ENCODE measurements at places on chromosomes 7 and 10.

GRCh38 chr10:117654105-117654504 lies 111.6 kb downstream of the EMX2 start:
- no peak for DNase-seq

GRCh38 chr10:58384544-58384998 lies 639 bp upstream of the TFAM start:
- DNase-seq, result no peak

DNA sequence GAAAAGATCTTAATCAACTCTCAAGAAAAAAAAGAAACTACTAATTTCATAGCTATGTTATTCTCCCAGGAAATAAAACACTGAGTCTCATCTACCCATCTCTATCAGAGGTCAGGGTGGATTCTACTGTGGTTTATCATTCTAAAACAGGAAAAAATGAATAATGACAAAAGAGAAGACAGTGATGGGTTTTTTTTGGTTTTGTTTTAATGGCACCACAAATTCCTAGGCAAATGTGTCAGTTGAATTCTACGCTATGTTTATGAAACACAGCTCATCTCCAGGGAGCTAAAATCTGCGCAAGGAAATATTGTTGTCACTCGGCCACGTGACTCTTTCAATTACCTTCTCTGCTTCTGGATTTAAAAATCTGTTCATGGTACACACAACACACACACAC lies 393.4 kb upstream of the SORCS1 start:
- DNase-seq, result no peak

DNA sequence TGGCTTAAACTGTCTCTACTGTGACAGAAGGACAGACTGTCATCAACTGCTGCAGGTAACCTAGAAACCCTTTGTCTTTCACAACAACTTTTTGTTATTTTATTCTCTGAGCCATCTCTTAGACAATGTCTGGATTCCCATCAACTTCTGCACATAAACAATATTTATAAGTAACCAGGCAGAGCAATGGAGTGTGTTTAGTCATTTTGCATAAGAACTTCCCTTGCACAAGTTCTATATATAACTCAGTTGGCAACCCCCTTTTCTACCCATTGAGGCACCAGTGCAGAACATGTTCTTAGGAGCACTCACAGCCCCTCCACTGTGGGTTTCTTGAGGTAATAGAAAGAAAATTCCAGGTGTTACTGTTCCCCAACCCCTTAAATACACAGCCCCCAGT lies 65.0 kb upstream of the IL6 start:
- no peak for DNase-seq

- no peak for DNase-seq
Observed at GRCh38 chr10:102765336-102765735, 21.6 kb downstream of the WBP1L start.

- no peak for DNase-seq
Observed at GRCh38 chr10:130337305-130337640, 201.1 kb downstream of the GLRX3 start.

- no peak for DNase-seq
Observed at GRCh38 chr10:44774676-44775401, 136.3 kb upstream of the TMEM72 start.

GRCh38 chr10:34102237-34102673 lies 712.8 kb downstream of the PARD3 start:
- DNase-seq, result no peak

GRCh38 chr7:98177553-98177952 lies 33.7 kb upstream of the BHLHA15 start:
- no peak for DNase-seq

DNA sequence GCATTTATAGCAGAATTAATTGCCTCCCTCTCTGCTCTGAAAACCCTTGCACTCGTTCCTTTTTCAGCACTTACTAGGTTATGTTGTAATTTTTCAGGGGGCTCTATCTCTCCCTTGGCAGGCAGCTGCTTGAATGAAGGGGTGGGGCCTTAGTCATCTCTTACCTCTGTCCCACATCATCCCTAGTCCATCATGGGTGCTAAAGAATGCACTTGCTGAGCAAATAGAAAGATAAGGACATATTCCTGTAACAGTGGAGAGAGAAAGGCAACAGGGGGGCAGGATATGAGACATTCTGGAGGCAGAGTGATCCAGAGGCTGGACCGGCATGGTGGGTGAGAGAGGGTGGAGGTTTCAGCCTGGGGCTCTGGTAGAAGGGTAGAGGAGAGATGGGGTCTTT lies 60.0 kb downstream of the MINDY4 start:
- DNase-seq, result no peak

- no peak for DNase-seq
Observed at GRCh38 chr7:93359520-93360198, 127.5 kb downstream of the VPS50 start.

- no peak for DNase-seq
Observed at GRCh38 chr7:90574820-90575187, 21.3 kb upstream of the CDK14 start.

GRCh38 chr7:96026611-96027010 lies 254.3 kb downstream of the DYNC1I1 start:
- no peak for DNase-seq

GRCh38 chr7:20783700-20784387 lies 2.8 kb downstream of the SP8 start:
- no peak for DNase-seq

DNA sequence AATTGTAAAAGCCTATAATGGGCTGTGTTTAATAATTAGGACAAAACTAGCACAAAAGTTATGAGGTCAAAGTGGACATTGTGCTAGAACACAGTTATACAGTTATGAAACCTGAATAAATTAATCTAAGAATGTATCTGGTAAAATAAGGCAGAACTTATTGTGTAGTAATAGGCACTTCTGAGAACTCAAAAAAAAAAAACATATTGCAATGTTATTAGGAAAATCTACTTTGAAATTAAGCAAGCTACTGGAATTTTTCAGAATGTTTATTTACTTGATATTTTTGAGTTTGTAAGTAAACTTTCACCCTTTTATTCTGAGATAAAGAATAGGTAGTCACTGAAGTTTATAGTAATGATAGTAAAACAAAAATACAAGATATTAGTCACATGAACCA lies 135.8 kb upstream of the ABCB5 start:
- DNase-seq, result no peak

DNA sequence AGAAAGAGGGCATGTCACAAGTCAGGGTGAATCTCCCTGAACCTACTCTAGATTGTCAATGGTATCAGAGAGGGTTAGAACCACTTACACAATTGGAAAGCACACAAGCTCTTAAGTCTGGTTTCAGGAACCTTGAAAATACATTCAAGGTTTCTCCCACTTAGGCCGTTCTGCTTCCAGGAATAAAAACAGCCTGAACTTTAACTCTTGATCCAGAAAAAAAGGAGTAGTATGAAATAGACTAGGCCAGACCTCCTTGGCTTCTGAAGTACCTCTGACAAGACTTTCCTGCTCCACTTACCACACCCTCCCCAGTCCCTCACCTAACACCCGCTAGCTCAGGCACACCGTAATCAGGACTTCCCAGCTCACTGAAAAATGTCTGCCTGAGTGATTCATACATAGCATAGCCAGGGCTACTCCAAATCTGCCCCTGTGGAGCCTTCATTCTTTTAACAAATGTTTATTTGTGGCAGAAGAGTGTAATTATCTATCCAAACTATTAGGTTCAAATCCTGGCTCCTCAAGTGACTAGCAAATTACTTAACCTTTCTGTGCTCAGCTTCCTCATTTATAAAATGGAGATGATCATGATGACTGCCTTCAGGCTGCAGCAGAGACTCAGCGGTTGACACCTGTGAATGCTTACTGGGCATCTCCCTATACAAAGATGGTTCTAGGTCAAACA lies 30.3 kb upstream of the IL6 start:
- peak; percentile 6 for DNase-seq

- DNase-seq, result no peak
Observed at GRCh38 chr7:3730276-3730675, 429.2 kb downstream of the SDK1 start.

DNA sequence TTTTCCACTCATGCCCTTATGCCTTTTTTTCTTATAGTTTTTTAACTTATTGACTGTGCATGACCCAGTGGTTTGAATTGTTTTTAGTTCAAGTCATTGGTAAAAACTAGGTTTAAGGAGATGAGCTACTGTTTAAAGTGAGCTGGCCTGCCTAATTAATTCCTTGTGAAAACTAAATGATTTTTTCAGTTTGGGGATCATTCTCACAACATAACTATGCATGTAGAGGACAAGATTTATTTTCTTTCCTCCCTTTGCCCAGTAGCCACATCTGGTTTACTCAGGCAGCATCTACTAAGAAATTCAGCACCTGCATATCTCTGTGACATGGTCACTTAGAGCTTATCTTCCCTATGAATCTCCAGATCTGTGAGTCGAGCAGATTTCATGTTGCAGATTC lies 1.7 kb downstream of the ADO start:
- no peak for DNase-seq

- DNase-seq, result no peak
Observed at GRCh38 chr10:44126291-44126717, 258.6 kb downstream of the CXCL12 start.

DNA sequence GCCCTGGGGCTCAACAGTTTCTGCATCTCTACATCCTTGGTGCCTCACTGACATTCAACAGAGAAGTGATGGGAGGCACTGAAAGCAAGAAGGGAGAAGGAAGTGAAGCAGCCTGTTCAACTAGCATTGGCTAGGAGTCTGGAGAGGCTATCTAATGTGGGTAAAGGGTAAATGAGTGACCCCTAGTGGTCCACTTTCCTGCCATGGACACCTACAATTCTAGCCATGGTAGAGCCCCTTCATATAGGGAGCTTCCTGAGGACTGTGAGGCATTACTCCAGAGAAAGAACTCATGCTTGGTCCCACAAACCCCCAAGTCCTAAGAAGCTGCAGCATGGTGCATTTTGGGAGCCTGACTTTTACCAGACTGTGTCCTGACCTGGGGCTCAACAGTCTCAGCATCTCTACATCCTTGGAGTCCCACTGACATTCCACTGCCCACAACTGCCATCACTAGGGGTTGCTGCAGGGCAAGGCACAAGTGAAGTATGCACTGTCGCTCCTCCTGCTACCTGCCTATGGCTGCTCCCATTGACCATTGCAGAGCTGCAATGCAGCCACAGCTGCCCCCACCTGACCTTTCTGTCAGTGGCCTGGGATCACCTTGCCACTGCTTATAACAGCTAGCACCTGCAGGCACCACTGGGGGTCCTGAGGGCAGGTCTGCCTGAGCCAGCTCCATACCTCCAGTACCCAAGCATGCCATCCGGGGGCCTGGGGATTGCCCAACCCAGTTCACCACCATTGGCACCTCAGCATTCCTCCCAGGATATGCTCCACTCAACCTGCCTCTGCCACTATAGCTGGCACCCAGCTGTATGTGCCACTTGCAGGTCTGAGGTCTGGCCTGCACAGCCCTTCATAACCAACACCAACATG lies 44.1 kb upstream of the CDK6 start:
- DNase-seq, result no peak

GRCh38 chr10:71433768-71434744 lies 37.3 kb downstream of the CDH23 start:
- no peak for DNase-seq

DNA sequence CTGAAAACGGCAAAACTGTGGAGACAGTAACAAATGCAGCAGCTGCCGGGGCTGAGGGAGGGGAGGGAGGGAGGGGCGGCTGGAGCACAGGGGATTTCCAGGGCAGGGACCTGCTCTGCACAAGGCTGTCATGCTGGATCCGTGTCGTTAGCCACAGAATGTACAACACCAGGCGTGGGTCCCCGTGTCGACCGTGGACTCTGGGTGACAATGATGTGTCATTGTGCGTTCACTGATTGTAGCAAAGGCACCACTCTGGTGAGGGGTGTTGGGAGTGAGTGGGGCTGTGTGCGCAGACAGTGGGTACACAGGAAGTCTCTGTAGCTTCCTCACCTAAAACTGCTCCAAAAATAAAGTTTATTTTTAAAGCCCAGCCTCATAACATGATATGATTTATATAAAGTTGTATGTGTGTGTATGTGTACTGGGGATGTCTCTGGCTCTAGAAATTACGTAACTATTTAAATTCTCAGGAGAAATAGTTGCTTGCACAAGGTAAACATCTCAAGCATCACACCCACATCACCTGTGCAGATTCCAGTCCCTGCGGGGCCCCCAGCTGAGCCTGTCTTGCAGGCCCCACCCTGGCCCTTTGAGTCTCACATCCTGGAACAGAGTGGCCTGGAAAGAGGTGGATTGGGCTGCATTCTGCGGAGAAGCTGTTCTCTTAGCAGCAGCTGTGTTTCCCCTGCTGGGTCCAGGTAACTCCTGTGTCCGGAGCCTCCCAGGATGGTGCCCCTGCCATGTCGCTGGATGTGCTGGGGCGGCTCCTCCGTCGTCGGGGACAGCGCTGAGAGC lies 135.7 kb downstream of the DYNC2I1 start:
- no peak for DNase-seq

GRCh38 chr10:49598164-49598856 lies 11.8 kb upstream of the SLC18A3 start:
- DNase-seq, result no peak

DNA sequence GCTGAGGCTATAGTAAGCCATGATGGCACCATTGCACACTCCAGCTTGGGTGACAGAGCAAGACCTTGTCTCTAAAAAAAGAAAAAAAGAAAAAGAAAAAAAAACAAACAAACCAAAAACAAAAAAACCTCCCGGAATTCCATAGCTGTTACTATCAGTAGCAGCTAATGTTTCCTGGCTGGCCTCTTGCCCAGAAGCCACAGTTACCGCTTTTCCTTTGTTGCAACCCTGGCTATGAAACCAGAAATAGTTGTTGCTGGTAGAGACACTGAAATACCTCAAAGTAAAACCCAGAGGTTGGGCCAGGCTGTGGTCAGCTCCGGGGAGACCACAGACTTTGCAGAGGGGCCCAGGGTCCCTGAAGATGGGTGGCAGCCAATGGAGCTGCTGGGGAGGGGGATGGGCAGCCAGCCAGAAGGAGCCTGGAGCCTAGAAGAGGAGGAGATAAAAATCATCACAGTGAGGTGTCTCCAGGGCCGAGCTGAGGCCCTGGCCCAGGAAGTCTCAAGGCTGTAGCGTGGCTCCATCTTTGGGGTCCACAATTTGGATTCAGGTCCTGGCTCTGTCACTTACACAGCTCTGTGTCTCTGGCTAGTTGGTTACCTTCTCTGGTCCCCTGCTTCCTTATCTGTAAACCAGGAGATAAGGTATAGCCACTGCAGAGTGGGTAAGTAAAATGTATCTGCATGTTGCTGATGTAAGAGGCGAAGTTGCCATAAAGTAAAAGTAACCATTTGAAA lies 3.4 kb upstream of the CHST12 start:
- DNase-seq, result no peak

GRCh38 chr10:12201543-12201942 lies 5.6 kb downstream of the CDC123 start:
- no peak for DNase-seq

- DNase-seq, result no peak
Observed at GRCh38 chr10:93376372-93377293, 105.5 kb downstream of the MYOF start.

GRCh38 chr7:16993543-16993942 lies 111.8 kb upstream of the AGR3 start:
- DNase-seq, result no peak

Measured in stimulated activated CD4-positive, alpha-beta T cell treated with anti-CD3 and anti-CD28 coated beads, TNF-alpha, amount 100 ng/mL, for 24 hours (primary cell).